Stimulated activated CD4-positive, alpha-beta T cell treated with anti-CD3 and anti-CD28 coated beads, Interleukin-12 subunit alpha, Interleukin-12 subunit beta, amount 100 ng/mL, for 4 hours (primary cell): ENCODE measurements at places on chromosomes 6 and 20.

- no peak for DNase-seq
Measured at GRCh38 chr6:121161886-121162285, 172.4 kb downstream of the TBC1D32 start.

DNA sequence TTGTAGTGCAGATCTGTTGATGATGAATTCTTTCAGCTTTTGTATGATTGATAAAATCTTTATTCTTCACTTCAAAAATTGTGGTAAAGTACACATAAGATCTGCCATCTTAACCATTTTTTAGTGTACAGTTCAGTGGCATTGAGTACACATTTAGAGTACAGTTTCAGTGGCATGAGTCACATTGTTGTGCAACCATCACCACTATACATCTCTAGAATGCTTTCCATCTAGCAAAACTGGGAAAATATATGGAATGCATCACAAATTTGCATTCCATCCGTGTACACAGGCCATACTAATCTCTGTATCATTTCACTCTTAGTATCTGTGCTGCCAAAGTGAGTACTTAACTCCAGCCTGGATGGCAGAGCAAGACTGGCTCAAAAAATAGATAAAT, 28.7 kb downstream of the SIRPD start:
- no peak for DNase-seq

- DNase-seq: no peak
Measured at GRCh38 chr6:64224819-64225218, 589.2 kb downstream of the PHF3 start.

DNA sequence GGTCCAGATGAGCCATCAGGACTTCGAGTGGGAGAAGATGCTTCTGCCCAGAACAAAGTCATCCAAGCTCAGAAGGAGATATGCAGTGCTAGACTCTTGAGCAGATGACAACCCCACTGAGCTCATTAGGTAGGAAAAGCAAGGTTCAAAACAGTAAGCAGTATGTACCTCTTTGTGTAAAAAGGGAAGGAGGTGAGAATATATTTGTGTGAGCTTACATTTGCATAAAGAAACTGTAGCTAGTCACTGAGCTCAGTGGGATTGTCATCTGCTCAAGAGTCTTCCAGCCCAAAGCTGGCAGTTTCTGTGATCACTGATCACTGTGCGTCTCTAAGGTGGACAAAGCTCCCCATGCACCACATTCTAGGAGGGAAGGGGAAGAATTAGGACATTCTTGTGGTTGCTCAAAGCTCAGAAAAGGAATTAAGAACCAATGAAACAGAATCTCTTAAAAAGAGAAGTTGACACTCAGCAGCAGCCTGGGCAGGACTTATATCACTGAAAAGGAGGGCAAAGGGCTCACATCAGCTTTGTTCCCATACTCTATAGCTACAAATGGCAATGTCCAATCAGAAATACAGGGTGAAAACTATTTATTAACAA, 90.0 kb upstream of the MAFB start:
- DNase-seq: no peak

GRCh38 chr20:36112112-36112511, 42.4 kb upstream of the EPB41L1 start:
- no peak for DNase-seq

- no peak for DNase-seq
Measured at GRCh38 chr6:169169375-169169774, 84.3 kb downstream of the THBS2 start.

GRCh38 chr6:169780571-169781091, 29.2 kb downstream of the ERMARD start:
- no peak for DNase-seq

DNA sequence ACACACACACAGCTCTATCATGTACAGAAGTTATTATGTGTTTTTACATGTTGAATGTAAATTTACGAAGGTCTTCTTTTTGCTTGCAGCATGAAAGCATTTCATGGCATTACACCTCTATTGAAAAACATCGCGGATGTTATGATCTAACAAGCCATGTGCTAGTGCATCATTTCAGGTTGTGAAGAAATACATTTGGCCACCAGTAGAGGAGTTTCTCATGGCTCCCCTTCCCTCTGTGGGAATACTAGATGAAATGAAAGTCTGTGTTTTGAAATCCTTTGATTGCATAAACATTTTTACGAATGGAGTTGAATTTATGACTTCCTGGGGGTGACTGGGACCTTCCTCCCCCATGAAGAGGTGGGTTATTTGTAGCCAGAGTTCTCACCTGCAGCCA, 17.7 kb downstream of the MAS1 start:
- DNase-seq: no peak

DNA sequence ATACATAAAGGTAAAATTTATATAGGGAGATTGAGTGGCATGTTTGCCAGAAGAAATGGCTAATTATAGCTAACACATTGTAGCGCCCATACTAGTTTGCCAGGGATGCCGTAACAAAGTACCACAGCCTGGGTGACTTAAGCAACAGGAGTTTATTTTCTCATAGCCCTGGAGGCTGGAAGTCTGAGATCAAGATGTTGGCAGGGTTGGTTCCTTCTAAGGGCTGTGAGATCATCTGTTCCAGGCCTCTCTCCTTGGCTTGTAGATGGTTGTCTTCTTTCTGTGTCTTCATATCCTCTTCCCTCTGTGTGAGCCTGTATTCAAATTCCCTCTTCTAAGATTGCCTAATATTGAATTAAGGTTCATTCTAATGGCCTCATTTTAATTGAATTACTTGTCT, 417.5 kb upstream of the OPRM1 start:
- no peak for DNase-seq
